ENCODE measurements at places on chromosomes 1 and 21. TPM values are rescaled to one million over a fixed set of nuclear protein-coding genes. Genes with fewer than 3 reads are reported as not detected.
A peak's percentile ranks its signal among the peaks of the same experiment; 100 is the strongest.

RUNX3 gene
- total RNA-seq: 112 TPM

PPP2R5A gene
- total RNA-seq: 44.4 TPM

OR6N1 gene
- total RNA-seq: not detected

OR2M3 gene
- total RNA-seq: not detected

INAVA gene
- total RNA-seq: not detected

F13B gene
- not detected for total RNA-seq

- H3K4me3 ChIP-seq: no peak overlapping the region
- H3K27me3 ChIP-seq: no peaks in the 10 kb centered on the region
- no peak for DNase-seq
- no peaks in the 10 kb centered on the region for H3K4me1 ChIP-seq
These were observed 457.7 kb upstream of the ADAMTS5 start for GRCh38 chr21:27424601-27425000.

DNA sequence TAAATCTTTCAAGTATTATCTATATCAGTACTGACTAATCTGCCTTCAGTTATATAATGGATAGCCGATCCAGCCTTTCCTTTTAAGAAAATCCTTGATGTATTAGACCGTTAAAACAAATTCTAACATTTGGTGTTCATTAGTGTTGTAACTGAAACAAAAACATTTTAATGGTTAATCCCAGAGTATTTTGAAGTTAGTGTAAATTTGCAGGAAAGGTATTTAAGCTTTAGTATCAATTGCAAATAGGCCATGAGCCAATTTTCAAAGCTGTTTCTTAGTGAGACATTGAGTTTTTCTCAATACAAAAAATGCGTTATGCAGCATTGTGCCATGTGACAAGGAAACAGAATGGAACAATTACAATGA lies 29.6 kb downstream of the DISP1 start:
- H3K4me1 ChIP-seq: no peaks in the 10 kb centered on the region
- H3K4me3 ChIP-seq: no peak overlapping the region
- no peak overlapping the region for H3K27ac ChIP-seq
- no peak for DNase-seq
- H3K27me3 ChIP-seq: no peaks in the 10 kb centered on the region

DNA sequence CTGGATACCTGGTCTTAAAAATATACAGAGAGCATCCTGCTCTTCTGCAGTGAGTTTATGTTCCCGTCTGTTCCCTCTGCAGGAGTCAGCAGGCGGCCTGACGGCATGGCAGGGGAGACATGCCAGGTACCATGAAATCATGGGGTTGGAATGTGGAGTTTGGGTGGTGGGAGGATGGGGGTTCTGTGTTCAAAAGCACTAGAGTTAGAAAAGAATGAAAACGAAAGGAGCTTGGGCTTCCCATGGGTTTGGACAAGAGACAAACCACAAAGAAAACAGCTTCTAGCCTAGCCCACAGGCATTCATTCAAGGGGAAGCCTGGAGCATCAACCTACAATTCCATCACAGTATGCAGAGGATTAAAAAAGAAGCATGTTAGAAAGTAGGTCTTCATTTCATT lies 59.9 kb downstream of the WARS2 start:
- peaks cover 2% of the 10 kb centered on the region for H3K36me3 ChIP-seq
- no peak for DNase-seq

- no peaks in the 10 kb centered on the region for H3K36me3 ChIP-seq
- no peak for DNase-seq
- no peaks in the 10 kb centered on the region for H3K4me1 ChIP-seq
- no peak overlapping the region for H3K4me3 ChIP-seq
These were observed 51.0 kb downstream of the PGBD5 start for GRCh38 chr1:230375147-230375546.

- no peak for DNase-seq
- H3K27me3 ChIP-seq: no peaks in the 10 kb centered on the region
- H3K27ac ChIP-seq: no peak overlapping the region
- no peaks in the 10 kb centered on the region for H3K4me1 ChIP-seq
These were observed 198.8 kb downstream of the AMY1C start for GRCh38 chr1:103948526-103948925.

DNA sequence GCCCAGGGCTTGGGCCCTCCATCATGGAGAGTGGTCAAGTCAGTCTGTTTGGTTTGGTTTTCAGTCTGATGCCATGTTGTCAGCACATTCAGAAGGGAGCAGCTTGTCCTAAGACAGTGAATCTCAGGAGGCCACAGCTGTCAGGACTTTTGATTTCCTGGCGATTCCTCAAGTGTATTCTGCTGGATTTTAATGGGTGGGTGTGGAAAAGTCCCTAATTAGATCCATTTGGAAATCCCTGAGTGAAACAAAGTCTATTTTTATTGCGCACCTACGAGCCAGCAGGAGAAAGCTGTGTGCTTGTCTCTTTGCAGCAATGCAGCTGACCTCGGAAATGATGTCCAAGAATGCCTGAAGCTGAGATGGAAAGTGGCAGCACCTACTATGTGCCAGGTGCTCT lies 21.6 kb upstream of the FHAD1 start:
- peaks cover 3% of the 10 kb centered on the region for H3K4me1 ChIP-seq
- peaks cover 31% of the 10 kb centered on the region for H3K27me3 ChIP-seq
- H3K4me3 ChIP-seq: no peak overlapping the region
- DNase-seq: no peak

DNA sequence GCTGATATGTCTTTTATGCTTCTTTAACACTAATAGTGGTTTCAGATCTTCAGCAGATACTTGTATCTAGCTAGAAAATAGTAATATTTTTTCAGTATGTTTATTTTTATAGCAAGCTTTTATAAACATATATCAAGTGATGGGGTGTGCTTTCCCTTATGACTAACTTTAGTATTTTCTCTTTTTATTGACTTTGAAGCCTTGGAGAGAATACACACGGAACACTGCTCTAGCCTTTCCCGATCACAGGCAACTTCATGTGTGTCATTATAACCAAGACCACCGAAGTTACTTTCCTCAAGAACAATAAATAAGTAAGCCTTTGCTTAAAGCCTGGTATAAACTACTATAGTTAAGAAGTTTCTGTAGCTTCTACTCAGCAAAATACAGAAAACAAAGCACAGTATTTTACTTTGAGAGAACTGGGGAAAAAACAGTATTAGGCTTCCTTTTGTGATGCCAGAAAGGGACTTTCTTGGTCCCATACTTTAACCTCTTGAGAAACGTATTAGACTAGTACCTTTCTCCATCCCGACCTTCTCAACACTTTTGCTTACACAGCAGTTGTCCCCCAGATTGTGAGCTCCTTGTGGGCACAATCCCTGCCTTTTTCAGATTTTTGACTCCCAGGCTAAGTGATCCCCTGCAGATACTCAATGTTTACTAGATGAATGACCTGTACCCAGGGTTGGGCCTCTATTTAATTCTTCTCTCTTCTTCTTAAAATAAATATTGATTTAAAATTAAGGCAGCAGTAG lies 3.3 kb downstream of the ADSS2 start:
- no peak overlapping the region for H3K4me3 ChIP-seq
- H3K27ac ChIP-seq: no peak overlapping the region
- peaks cover 46% of the 10 kb centered on the region for H3K4me1 ChIP-seq
- peaks cover 45% of the 10 kb centered on the region for H3K36me3 ChIP-seq

DNA sequence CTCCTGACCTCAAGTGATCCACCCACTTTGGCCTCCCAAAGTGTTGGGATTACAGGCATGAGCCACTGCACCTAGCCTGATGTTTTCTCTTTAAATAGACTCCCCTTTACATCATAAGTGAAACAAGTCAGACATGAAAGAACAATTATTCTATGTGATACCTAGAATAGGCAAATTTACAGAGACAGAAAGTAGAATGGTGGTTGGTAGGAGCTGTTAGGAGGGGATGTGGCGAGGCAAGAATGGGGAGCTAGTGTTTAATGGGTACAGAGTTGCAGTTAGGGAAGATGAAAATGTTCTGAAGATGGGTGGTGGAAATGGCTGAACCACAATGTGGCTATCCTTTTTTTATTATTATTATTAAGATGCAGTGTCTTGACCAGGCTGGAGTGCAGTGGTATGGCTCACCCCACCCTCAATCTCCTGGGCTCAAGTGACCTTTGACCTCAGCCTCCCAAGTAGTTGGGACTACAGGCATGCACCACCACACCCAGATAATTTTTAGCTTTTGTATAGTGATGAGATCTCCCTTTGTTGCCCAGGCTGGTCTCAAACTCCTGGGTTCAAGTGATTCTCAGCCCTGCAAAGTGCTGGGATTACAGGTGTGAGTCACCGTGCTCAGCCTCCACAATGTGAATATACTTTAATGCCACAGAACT lies 28.4 kb downstream of the ELF3 start:
- no peak for DNase-seq
- no peak overlapping the region for H3K27ac ChIP-seq
- H3K4me1 ChIP-seq: no peaks in the 10 kb centered on the region
- no peak overlapping the region for H3K4me3 ChIP-seq
- no peaks in the 10 kb centered on the region for H3K36me3 ChIP-seq

GRCh38 chr1:41648230-41648629 lies 163.7 kb upstream of the EDN2 start:
- no peaks in the 10 kb centered on the region for H3K27me3 ChIP-seq
- DNase-seq: no peak
- H3K4me1 ChIP-seq: peaks cover 64% of the 10 kb centered on the region

GRCh38 chr1:99731384-99731783 lies 35.1 kb downstream of the FRRS1 start:
- no peak overlapping the region for H3K27ac ChIP-seq
- H3K36me3 ChIP-seq: no peaks in the 10 kb centered on the region
- H3K4me1 ChIP-seq: no peaks in the 10 kb centered on the region
- peaks cover 6% of the 10 kb centered on the region for H3K27me3 ChIP-seq
- no peak overlapping the region for H3K4me3 ChIP-seq

GRCh38 chr1:215872658-215873057 lies 305.6 kb downstream of the KCTD3 start:
- no peaks in the 10 kb centered on the region for H3K27me3 ChIP-seq
- DNase-seq: no peak
- H3K36me3 ChIP-seq: no peaks in the 10 kb centered on the region
- H3K4me3 ChIP-seq: no peak overlapping the region

GRCh38 chr21:39327727-39328126 lies 14.3 kb upstream of the BRWD1 start:
- H3K27ac ChIP-seq: no peak overlapping the region
- no peak for DNase-seq
- H3K27me3 ChIP-seq: peaks cover 7% of the 10 kb centered on the region
- H3K4me3 ChIP-seq: no peak overlapping the region

DNA sequence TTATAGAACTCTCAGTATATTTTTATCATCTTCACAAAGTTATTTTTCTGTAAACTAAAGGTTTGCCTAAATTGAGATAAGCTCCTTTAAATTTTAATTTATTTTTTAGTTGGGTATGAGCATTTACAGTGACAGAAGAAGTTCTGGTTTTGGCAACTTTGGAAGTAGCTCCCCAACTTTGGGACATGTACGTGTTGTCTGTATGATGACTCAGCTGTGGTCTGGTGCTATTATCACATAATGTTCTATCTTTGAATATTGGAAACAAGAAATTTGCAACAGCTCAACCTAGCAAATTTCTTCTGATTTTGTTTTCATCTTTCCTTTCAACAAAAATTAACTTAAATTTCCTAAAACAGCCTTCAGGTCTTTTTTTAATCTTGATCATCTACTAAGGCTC lies 46.6 kb upstream of the C1orf105 start:
- DNase-seq: no peak
- no peaks in the 10 kb centered on the region for H3K27me3 ChIP-seq
- H3K4me1 ChIP-seq: peaks cover 6% of the 10 kb centered on the region
- H3K27ac ChIP-seq: no peak overlapping the region
- no peak overlapping the region for H3K4me3 ChIP-seq
- peaks cover under 1% of the 10 kb centered on the region for H3K36me3 ChIP-seq

DNA sequence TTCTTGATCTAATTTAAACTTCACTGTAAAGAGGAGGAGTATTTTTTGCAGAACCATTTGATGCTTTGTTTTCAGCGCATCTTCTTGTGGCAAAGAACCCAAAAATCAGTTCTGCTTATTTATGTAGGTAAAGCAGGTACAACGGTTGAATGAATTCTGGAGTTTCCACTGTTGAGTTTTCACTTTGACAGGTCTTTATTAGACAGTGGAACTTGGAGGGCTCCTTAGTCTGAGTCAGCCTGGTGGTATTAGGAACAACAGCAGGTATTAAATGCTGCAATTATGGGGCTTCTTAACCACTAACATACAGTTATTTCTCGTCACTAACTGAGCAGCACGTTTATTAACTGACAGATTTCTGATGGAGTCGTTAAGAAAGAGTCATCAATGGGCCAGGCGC lies 1.2 kb downstream of the LRIG2 start:
- peak overlapping the region; percentile 100 for H3K4me3 ChIP-seq
- peaks cover 20% of the 10 kb centered on the region for H3K4me1 ChIP-seq
- H3K36me3 ChIP-seq: peaks cover 14% of the 10 kb centered on the region
- peak overlapping the region; percentile 93 for H3K27ac ChIP-seq
- H3K27me3 ChIP-seq: no peaks in the 10 kb centered on the region
- DNase-seq: no peak

- no peak overlapping the region for H3K27ac ChIP-seq
- no peaks in the 10 kb centered on the region for H3K36me3 ChIP-seq
- peaks cover 20% of the 10 kb centered on the region for H3K4me1 ChIP-seq
- H3K27me3 ChIP-seq: peaks cover 39% of the 10 kb centered on the region
- H3K4me3 ChIP-seq: no peak overlapping the region
These were observed 2.2 kb upstream of the CRABP2 start for GRCh38 chr1:156707417-156708217.

GRCh38 chr1:76209238-76209637 lies 134.7 kb downstream of the ST6GALNAC3 start:
- H3K27ac ChIP-seq: no peak overlapping the region
- H3K4me1 ChIP-seq: no peaks in the 10 kb centered on the region
- H3K4me3 ChIP-seq: no peak overlapping the region

DNA sequence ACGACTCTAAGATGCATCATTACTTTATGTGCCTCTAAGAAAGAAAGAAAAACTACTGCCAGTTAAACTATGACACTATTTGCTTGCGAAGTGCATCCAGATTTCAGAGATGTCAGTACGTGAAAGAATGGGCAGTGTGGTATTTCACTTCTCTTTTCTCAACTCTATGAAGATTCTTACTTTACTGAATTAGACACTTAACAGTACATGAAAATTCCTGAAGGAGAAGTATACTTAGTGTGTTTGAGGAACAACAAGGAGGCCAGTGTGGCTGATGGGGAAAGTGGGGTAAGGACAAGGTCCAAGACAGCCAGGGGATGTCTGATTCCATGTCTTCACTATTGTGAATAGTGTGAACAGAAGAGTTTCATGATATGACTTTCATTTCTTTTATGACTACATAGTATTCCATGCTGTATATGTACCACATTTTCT lies 53.9 kb upstream of the HSD17B7 start:
- H3K4me3 ChIP-seq: no peak overlapping the region
- H3K4me1 ChIP-seq: no peaks in the 10 kb centered on the region
- H3K27me3 ChIP-seq: no peaks in the 10 kb centered on the region
- DNase-seq: no peak
- H3K27ac ChIP-seq: peak overlapping the region; percentile 64
- no peaks in the 10 kb centered on the region for H3K36me3 ChIP-seq

DNA sequence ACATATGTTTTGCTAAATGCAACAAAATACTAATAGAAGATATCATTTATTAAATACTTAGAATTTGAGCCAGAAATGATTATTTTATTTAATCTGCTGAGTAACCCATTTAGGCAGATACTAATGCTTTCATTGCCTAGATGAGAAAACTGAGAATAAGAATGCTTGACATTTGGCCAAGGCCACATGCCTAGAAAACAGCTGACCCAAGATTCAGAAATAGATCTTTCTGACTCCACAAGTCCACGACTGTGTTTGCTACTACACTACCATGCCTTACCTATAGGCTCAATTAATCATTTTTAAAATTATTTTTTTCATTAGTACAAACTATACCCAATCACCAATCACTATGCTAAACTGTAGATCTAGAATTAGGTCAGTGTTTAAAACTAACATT lies 129.7 kb downstream of the ATP1B1 start:
- H3K27me3 ChIP-seq: no peaks in the 10 kb centered on the region
- H3K27ac ChIP-seq: no peak overlapping the region
- H3K4me1 ChIP-seq: no peaks in the 10 kb centered on the region
